ENCODE measurements at places on chromosomes 6 and 20.

DNA sequence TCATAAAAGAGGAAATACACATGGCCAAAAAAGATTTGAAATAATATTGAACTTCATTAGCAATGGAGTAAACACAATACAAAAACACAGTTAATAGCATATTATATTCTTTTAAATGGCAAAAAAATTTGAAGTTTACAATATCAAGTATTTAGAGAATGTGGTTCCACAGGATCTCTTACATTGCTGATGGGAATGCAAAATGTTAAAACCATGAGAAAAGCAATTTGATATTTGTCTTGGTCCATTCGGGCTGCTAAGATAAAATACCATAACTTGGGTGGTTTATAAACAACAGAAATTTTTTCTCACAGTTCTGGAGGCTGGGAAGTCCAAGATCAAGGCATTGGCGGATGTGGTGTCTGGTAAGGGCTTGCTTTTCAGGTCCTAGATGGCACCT lies 154.0 kb upstream of the PLN start:
- DNase-seq = no peak

DNA sequence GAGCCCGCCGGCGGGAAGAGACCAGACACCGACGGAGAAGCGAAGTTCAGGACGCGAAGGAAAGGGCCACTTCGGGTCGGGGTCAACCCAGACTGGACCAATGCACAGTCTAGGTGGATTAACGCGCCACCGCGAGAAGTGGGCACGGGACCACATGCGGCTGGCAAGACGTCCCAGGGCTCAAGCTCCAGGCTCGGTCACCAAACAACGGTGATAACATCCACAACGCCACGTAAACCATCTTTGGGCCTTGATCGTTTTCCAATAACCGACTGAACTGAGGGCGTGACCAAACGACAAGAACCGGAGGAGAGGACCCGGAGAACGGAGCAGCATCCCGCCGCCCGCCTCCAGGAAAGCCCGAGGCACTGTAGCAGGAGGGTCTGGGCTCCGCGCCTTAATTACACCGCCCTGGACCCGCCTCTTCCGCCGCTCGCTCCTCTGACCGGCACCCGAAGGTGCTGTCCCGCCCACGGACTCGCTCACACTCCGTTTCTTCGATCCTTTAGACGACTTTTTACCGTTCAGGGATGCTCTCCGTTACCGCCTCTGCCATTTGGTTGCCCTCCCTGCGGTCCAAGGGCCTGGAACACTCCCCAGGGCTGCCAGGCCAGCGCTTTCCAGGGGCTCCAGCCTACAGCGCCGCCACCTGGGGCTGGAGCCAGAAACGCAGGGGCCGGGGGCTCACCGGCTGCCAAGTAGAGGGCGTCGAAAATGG lies 44.1 kb downstream of the DPPA5 start:
- DNase-seq = peak; percentile 65

DNA sequence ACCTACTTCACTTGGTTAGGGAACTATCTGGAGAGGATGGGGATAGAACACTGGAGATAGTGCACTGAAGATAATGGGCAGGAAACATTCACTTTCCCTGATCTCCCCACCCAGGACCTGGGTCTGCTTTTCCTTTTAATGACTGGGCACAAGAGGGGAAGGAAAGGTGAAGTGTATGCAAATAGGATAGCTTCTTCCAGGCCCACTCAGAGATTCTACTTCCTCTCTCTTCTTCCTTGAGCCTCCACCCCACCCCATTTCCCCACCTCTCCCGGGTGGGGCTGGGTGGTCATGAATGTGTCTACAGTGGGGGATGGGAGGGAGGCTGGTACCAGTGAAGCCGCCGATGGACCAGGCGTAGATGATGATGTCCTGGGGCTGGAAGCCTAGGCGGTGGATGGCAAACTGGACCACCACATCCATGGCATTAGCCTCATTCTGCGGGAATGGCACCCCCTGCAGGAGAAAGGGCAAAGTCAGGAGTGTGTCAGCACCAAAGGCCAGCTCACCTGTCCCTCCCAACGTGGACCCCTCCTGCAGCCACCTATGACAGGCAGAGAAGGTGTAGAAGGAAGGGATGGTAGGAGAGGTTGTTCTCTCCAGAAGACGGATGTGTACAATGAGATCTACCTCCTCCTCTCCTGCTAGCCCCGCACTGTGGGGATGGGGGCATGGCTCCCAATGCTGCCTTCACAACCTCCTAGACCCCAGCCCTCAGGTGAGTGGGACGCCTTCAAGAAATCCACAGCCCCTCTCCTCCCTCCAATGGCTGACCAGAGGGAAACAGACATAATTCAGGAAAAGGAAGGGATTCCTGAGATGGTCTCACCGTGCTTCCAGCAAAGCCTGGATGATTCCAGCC lies 8.6 kb upstream of the LY6G5C start:
- DNase-seq = no peak

DNA sequence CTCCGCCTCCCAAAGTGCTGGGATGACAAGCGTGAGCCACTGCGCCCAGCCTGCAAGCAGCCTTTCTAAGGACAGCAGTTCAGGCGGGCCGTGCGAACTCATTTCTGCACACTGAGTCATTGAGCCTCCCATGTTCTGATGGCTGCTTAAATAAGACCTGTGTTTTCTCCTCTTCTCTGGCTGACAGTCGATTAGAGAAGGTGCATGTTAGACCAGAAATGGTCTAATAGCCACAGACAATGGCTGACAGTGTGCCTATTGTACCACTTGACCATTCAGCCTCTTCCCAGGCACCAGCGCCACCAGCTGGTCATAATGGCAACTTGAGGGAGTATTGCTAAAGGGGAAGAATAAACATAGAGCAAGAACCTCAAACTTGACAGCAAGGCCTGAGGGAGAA lies 6.2 kb downstream of the CST11 start:
- peak; percentile 56 for DNase-seq

- no peak for DNase-seq
These were observed 704 bp upstream of the FAM210B start for GRCh38 chr20:56358070-56358469.

DNA sequence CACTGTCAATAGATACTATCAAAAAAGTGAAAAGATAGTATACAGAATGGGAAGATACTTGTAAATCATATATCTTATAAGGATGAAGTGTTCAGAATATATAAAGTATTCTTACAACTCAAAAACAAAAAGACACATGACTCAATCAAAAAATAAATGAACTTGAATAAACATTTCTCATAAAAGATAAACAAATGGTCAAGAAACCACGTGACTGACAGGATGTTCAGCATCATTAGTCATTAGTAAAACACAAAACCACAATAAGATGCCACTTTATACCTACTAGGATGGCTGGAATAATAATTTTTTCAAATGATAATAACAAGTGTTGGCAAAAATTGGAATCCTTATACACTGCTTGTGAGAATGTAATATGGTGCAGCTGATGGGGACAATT lies 729.1 kb upstream of the HS3ST5 start:
- no peak for DNase-seq
